Nucleus accumbens (tissue), 56 donors: ENCODE measurements at places on chromosomes 7 and 10.
A peak's percentile ranks its signal among the peaks of the same experiment; 100 is the strongest.

DNA sequence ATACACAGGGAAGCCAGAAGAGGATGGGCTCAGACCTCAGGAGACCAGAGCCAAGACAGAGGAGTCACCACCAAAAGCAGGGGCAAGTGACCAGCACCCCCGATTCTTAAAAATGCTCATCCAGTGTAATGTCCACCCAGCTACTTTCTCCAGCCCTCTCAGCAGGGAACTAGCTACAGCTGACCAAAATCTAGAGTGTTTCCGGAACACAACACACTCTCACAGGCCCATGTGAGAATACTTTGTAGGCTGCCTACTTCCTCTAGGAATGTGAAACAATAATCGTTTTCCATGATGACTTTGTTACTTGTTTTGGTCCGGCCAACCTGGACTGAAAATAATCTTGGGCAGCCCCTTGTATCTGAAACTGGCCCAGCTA lies 14.5 kb downstream of the PSAP start:
- no peak for DNase-seq

- no peak for DNase-seq
Observed at GRCh38 chr7:88042157-88042556, 108.1 kb downstream of the ADAM22 start.

DNA sequence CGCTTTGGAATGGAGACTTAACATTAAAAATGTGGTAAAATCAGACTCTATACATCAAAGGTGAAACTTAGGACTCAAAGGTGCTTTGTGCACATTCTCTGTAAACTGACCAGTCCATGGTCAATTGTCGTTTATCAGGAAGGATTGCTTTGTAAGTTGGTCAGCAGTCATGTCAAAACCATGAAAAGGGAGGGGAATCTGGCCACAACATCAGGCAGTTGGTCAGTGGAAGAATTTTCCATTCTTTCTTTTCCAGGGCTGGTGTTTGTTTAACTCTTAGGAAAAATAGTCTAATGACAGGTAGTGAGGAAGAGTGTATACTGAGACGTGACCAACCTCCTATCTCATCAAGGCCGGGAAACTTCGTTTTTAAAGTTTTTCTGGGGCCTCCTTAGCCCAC lies 226.5 kb downstream of the ADK start:
- no peak for DNase-seq

DNA sequence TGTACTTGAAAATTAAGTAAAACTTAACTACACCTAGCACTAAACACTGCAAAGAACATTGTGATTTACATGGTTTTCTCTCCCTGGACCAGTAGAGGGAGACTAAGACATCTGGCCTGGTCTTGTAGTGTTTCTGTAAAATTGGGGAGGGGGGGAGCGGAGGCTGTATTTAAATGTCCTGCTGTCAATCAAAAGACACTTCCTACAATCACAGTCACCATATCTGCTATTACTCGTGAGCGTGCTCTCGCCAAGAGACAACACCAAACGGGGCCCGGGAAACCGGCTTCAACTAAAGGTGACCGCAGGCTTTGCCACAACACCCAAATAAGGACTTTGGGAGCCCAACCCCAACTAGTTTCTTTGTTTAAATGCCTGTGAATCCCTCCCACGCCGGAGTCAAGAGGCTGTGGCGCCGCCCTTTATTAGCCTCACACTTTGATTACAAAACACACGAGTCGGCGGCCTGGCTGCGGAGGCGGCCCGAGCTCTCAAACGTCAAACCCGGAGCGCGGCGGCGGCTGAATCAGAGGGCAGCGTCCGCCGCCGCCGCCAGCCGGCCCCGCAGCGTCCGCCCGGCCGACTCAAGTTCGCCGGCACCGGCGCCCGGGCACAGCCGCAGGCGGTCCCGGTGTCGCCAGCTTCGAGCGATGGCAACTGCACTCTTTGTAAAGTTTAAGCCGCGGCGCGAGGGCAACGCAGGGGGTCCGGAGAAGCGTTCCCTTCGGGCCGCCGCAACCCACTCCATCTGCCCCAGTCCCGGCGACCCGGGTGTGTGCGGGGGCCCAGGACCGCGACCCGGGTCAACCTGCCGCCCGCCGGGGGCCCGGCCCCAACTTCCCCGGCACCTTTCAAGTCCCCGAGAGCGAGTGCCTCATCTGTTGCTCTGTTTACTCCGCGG lies 1.3 kb downstream of the KDM7A start:
- peak; percentile 81 for DNase-seq

- peak; percentile 11 for DNase-seq
Observed at GRCh38 chr7:32204361-32205018, 134.3 kb upstream of the PDE1C start.

DNA sequence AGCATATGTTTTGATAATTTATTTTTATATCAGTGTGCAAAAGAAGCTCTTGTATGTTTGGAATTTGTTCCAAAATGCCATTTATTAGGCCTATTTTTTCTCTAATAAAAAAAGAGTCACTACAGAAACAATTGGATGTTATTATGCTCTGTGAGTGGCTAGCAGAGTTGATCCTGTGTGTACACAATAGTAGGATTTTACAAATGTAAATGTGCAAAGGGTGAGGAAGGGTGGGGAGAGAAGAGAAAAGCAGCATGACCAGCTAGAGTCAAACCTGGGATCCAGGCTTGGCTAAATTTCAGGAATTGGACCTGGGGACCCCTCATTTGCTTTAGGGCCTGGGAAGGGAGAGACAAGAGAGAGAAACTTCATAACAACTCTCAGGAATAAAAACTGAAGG lies 32.5 kb downstream of the SEMA3A start:
- DNase-seq: no peak

DNA sequence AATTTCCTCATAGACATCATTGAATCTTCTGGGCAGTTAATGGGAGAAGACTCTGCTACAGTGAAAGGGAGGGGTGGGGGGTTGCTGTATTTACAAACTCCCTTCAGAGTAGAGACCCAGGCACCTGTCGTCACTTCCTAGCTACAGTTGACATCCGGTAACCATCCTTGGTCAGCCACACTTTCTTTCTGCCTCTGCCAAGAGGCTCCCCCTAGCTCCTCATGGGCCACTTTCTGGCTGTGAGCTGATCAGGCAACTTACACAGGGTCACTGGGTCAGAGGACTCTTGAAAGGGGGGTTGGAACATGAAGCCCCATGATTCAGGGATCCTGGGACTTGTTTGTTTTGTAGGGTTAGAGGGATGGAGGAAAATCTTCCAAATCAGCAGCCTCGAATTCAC lies 1.2 kb downstream of the TECPR1 start:
- no peak for DNase-seq

GRCh38 chr7:150357270-150357669 lies 11.4 kb upstream of the REPIN1 start:
- no peak for DNase-seq

GRCh38 chr7:41399171-41399570 lies 303.7 kb downstream of the INHBA start:
- DNase-seq: no peak

GRCh38 chr7:135685306-135686084 lies 23.2 kb downstream of the STMP1 start:
- no peak for DNase-seq

- DNase-seq: no peak
Observed at GRCh38 chr10:129258283-129258923, 208.6 kb upstream of the MGMT start.

DNA sequence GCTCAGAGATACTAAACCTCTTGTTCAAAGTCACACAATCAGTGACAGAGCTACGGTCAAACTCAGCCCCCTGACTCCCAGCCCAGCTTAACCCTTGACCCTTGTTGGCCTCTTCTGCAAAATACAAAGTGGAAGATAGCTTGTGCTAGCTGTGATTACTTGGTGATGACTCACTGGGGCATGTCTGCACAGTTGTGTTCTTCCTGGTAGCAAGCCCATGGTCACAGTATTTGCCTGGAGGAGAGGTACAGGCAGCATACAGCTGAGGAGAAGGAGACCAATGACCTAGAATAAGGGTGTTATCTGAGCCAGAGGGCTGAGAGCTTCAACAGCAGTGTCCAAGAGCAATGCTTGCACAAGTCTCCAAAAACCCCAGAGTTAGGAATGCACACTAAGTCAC lies 5.7 kb upstream of the HSPA12A start:
- no peak for DNase-seq

GRCh38 chr10:43706166-43706565 lies 57.5 kb upstream of the ZNF32 start:
- no peak for DNase-seq

DNA sequence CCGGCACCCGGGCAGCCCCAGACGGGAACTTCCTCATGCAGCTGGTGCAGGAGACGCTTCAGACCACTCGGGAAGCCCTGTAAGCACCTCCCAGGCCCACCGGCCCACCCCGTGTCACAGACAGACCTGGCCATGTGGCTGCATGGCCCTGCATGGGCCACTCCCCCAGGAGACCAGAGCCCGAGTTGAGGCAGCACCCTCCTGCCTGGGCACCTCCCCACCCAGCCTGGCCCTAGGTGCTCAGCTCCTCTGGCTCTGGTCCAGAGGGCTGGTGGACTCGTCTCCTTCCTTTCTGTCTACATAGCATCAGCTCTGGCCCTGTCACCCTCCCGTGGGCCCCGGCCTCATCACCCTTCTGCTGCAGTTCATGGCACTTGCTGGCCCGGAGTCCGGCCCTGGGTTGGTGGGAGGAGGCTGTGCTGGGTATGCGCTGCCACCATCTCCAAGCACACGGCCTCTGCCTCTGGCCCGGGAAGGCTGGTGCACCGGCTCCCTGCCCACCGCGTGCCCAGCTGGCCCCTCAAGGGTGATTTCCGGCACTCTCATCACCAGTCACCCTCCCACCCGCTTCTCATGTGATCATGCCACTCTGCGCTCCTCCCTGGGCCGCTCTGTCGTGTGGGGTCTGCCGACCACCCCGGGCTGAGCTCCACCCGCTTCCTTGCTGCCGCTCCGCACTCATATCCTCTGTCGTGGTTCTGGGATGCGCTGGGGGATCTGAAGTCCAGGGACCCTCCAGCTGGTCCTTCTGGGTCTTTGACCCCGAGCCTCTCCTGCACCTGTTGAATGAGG lies 53.1 kb upstream of the DPYSL4 start:
- no peak for DNase-seq

DNA sequence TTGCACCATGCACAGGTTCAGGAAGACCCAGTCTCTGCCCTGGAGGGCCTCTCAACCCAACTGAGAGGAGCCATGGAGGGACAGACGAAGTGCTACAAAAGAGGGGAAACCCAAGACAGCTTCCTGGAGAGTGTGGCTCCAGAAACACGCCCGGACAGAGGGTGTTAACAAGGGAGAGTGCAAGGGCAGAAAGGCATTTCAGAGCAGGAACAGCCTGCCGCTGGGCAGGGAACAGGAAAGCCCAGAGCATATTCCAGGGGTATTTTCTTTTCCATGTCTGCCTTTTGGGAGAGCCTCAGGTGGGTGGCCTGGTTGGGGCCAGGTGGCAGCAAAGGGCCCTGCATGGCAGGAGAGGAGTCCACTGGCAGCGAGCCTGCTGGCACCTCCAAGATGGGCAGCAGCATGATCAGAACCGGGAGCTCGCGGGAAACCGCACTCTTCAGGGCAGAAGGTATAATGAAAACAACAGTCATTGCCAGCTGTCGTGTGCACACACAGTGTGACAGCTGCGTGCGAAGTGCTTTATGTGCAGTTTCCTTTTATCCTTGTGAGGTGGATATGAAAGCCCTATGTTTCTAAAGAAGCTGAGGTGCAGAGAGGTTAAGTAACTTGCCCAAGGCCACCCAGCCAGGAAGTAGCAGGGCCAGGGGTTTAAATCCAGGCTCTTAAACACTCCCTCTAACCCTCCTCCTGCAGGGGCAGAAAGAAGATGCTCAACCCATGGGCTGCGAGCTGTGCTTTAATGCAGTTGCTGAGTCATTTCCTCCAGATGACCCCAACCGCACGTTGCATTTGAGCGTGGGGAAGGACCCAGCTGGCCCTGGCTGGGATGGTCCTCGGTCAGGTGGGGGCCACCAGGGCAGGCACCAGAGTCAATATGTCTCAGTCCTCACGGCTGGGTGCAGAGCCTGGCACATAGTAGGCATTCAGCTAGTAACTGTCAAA lies 128.6 kb downstream of the OAT start:
- DNase-seq: no peak

DNA sequence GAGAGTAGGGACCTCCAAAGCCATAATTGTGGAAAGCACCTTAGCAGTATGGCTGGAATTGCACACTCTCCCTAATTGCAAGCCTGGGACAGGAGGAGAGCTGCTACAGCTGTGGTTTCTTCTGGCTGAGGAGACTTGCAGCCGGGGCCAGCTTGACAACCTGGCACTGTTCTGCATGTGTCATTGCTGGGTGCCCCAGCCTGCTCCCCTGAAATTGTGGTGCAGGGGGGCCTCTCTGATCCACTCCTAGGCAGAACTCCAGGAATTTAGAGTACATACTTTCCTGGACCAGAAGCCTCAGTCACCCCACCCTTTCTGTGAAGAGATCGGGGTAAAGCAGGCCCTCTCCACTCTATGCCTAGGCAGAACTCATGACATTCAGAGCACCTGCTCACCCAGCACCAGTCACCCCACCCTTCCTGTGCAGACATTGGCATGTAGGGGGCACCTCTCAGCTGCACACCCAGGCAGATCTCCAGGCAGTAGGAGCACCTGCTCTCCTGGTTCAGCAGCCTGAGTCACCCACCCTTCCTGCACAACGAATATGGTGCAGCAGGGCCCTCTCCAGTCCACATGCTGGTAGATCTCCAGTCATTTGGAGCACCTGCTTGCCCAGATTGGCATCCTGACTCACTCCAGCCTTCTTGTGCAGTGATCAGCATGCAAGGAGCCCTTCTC lies 34.4 kb upstream of the DYNC1I1 start:
- no peak for DNase-seq

- DNase-seq: no peak
Observed at GRCh38 chr7:36040679-36041078, 112.4 kb upstream of the EEPD1 start.

DNA sequence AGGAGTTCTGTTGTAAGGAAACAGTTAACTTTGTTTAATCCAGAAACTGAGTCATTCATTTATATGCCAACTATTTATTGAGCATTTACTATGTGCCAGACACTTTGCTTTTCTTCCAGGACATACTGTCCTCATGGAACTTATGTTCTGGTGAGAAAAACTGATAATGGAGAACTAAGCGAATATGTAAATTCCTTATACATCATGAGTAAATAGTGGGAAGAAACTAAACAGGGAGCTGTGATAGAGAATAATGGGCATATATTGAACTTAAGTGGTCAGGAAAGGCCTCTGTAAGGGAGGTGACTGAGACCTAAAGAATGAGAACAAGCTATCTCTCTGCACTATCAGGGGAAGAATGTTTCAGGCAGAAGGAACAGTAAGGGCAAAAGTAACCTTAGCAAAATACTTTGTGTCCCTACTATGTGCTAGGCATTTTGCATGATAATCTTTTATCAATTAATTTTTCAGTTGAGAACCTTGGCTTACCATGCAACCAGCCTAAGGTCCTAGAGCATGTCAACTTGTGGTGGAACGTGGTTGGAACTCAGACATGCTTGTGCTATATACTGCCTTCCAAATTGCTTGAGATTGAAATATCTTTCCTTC lies 45.4 kb downstream of the ST7 start:
- DNase-seq: no peak

DNA sequence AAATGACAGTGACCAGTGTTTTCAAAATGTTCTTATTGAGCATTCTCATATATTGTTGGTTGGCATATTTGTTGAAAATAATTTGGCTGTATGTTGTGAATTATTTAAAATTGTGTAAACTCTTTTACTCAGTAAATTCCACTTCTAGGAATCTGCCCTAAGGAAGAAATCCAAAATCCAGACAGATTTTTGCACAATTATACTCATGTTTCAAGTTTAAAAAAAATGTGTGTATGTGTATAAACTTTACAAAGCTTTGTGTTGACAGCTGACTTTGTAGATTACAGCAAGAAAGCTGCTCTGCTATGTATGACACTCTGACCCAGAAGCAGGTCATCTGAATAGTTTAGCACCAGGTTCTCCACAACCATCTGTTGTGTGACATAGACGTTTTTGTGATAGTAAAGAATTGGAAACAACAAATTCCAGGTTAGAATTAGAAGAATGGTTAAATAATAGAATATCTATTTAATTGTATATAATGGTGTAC lies 21.6 kb downstream of the KIFBP start:
- no peak for DNase-seq
